Stimulated activated CD8-positive, alpha-beta memory T cell treated with anti-CD3 and anti-CD28 coated beads, Interleukin-2, amount 100 ng/mL, for 48 hours (primary cell): ENCODE measurements at places on chromosomes 2 and 18.

DNA sequence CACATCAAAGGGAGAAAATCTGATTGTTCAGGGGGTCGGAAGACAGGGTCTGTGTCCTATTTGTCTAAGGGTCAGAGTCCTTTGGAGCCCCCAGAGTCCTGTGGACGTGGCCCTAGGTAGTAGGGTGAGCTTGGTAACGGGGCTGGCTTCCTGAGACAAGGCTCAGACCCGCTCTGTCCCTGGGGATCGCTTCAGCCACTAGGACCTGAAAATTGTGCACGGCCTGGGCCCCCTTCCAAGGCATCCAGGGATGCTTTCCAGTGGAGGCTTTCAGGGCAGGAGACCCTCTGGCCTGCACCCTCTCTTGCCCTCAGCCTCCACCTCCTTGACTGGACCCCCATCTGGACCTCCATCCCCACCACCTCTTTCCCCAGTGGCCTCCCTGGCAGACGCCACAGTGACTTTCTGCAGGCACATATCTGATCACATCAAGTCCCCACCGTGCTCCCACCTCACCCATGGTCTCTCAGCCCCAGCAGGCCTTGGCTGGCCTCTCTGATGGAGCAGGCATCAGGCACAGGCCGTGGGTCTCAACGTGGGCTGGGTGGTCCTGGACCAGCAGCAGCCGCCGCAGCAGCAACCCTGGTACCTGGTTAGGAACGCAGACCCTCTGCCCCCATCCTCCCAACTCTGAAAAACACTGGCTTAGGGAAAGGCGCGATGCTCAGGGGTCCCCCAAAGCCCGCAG lies 3.8 kb downstream of the PROC start:
- DNase-seq = no peak

DNA sequence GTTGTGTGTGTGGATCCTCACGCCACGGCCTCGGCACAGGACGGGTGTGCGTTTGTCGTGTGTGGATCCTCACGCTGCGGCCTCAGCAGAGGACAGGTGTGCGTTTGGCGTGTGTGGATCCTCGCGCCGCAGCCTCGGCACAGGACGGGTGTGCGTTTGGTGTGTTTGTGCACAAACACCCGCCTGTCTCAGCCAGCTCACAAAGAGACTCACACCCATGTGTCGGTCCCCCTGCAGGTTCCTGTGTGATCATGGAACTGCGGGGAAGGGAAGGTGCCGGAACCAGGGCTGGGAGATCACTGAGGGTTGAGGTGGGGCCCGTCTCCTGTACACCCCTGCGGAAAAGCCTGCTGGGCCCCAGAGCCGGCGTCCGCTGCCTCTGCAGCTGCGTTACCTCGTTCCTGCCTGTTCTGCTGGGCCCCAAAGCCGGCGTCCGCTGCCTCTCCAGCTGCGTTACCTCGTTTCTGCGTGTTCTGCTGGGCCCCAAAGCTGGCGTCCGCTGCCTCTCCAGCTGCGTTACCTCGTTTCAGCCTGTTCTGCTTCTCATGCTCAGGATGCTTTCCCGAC lies 53.6 kb downstream of the CTDP1 start:
- no peak for DNase-seq

DNA sequence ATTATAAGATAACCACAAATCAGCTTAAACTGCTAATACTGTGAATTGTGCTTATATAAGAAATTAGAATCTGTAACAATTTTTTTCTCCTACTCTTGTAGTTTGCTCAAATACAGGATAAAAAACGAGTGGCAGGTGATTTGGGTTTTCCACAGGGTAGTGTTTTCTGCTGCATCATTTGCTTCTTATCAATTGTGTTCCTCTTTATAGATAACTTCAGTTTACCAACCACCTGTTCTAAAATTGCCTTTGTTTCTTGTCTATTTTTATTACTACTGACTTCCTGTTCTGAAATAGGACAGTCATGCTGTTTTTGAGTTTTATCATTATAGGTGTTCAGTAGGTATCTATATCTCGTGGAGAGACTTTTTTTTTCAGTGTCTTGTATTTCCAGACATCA lies 56.9 kb downstream of the MFSD6 start:
- DNase-seq = no peak

- no peak for DNase-seq
These were observed 46.3 kb downstream of the TCF7L1 start for GRCh38 chr2:85179541-85179940.
